Fibroblast of skin of abdomen (primary cell): ENCODE measurements at places on chromosomes 11 and 22.
A peak's percentile ranks its signal among the peaks of the same experiment; 100 is the strongest.

DNA sequence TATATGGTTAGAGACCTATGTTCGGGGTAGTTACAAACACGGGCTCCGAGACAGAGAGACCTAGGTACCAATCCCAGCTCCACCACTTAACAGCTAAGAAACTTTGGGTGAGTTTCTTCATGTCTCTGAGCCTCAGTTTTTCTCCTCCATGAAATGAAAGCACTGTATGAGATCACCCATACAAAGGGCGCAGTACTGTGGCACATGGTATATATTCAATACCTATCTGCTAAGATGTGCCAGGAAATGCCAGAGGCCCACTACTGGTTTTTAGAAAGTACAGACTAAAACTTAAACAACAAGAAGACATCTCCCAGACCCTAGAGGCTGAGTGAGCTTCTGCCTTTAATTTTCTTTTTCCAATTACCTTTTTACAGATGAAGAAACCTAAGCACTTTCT, 69.5 kb downstream of the SLC1A2 start:
- no peak for DNase-seq

DNA sequence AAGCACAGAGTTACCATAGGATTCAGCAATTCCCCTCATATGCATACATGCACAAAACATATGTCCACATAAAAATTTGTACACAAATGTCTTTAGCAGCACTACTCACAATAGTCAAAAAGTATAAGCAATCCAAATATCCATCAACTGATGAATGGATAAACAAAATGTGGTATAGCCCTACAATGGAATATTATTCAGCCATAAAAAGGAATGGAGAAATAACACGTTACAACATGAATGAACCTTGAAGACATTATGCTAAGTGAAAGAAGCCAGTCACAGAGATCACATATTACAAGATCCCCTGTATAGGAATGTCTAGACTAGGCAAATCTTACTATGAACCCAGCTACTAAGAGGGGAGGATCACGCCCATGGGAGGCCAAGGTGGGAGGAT, 7.2 kb downstream of the PRR14L start:
- DNase-seq, result no peak

DNA sequence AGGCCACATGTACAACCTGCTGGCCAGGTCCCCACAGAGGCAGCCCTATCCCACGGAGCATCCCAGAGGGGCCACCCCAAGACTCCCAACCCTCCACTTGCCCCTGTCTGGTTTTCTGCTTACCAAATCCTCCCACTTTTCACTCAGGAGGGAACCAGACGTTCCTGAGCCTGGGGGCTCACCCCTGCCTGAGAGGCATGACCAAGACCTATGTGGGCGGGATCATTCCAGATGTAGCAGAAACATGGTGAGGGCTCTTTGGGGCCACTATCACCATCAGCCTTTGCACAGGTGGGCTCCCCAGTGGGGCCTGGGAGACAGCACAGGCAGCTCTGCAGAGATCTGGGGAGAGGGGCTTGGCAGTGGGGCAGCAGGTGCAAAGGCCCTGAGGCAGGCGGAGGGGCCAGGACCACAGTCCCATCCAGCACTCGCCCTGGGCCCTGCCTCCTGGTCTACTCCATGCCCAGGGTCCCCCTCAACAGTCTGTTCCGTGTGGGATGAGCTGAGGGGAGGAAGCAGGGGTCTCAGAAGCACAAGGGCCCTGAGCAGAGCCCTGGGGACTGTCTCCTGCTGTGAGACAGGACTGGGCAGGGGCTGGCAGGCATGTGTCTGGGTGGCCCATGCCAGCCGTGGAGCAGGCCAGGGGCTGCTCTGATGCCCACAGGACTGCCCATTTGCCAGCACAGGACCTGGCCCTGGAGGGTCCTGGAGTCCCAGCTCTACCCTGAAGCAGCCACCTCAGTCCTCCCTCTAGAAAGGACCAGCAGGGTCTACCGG, 9.4 kb downstream of the PIM3 start:
- DNase-seq, result no peak

DNA sequence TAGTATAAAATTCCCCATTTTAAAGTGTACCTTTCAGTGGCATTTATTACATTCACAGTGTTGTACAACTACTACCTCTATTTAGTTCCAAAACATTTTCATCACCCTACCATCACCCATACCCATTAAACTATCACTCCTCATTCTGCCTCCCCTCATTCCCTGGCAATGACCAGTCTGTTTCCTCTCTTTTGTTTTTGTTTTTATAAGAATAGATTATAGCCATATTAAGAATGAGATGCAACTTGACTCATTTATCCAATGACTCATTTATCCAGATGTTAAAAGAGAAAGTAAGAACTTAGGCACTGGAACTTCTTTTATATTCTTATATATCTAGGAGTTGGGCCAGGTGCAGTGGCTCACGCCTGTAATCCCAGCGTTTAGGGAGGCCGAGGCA, 156.3 kb downstream of the FAT3 start:
- peak; percentile 79 for DNase-seq

DNA sequence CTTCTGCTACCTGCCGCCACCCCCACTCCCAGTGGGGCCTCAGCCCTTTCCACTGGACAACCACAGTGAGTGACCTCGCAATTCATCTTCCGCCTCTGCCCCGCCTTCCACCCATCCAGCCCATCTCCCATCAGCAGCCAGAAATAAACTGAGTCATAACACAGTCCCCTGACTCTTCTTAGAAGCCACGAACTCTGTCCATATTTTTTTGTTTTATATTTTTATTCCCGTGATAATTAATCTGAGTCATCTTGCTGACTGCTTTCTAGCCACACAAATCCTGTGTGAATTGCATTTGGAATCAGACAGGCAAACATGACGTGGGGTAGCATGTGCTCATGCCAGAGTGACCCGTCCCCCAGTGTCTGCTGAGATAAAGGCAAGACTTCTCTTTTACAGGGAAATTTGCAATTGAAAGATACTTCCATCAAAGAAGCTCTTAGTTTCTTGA, 7.0 kb downstream of the FADD start:
- peak; percentile 61 for DNase-seq

DNA sequence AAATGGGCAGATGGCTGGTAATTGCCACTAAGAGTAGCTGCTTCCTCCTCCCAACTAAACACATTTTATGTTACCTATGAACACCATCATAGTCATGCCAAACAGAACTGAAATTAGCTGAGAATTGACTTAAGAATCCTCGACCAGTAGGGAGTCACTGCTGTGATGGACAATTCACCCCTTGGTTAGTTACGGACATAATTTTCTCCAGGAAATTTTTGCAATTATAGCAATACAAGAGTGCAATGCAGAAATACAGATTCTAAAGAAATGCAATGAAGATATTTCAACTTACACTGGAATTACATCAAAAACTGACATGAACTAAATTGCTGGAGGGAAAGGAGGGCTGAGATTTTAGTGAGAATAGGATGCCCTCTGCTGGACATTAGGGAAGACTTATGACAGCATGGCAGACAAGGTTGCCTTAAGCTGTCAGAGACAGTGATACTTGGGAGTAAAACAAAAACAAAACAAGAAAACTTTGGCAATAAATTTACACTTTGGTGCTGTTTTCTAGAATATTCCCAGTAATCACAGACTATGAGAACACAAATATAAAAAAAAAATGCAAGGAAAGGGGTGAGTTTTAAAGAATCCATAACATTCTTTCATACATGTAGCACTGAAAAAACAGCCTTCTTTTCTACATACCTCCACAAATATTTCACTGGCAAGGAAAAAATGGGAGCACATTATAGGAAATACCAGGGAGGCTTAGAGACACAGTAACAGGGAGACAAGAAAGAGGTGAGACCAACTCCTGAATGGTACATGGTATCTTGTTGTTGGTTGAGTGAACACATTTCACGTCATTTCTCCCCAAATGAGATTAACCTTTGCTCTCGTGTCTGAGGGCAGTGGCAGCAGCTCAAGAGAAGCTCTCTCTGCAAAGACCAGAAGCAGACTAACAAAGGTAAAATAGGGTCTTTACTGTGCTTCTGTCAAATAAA, 11.2 kb upstream of the PPP2R1B start:
- peak; percentile 77 for DNase-seq

- DNase-seq, result no peak
Measured at GRCh38 chr11:18012122-18012905, 533 bp downstream of the SERGEF start.

- DNase-seq, result peak; percentile 95
Measured at GRCh38 chr22:44698531-44699421, 3.2 kb upstream of the PRR5 start.

DNA sequence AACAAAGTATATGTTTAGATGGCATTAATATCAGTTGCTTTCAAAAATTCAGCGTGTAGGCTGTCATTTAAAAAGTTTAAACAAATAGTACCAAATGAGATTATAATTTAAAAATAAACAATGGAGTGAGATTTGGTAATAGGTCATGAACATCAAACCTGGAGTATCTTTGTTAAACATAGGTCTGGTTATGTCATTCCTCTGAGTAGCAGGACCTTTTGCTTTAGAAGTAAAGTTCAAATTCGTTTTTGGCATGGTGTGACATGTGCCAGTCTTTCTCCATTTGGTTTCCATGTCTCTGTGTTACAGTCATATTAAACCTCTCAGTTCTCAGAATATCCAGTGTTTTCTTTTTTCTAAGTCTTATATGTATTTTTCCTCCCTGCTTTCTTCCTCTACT, 242.4 kb downstream of the TMEM135 start:
- DNase-seq, result no peak

- no peak for DNase-seq
Measured at GRCh38 chr11:69159150-69159852, 3.6 kb downstream of the SMIM38 start.

GRCh38 chr22:24529898-24530297, 25.0 kb downstream of the GUCD1 start:
- DNase-seq, result no peak

DNA sequence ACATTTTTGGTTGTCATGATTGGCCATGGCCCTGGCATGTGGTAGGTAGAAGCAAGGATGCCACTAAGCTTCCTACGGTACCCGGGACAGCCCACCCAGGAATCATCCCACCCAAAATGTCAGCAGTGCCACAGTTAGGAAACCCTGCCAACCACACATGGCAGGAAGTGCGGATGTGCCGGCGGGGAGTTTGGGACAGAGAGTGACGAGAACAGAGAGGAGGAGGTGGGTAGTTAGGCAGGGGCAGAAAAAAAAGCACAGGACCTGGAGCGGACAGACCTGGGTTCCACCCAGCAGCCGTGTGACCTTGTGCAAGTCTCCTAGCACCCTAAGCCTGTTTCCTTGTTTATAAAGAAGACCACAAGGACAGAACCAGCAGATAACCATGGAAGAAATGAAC, 3.3 kb downstream of the SPI1 start:
- no peak for DNase-seq

GRCh38 chr11:66429983-66430602, 8.6 kb downstream of the MRPL11 start:
- DNase-seq, result peak; percentile 65

DNA sequence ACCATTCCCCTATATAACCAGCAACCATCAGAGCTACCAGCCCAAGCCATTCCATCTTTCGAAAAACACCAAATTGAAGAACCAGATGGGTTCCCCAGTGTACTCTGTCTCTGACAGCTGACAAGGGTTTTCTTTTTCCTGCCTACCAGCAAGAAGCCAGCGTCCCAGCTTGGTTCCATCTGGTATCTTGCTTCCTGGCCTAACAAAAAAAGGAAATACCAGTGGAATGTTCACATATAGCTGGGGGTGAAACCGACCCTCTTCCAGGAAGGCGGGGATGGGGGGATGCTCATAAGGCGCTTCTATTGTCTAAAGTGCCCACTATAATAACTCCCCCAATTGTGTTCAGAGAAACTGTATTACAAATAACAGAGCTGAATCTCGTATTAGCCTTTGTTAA, 172.3 kb downstream of the LDLRAD3 start:
- DNase-seq, result no peak

DNA sequence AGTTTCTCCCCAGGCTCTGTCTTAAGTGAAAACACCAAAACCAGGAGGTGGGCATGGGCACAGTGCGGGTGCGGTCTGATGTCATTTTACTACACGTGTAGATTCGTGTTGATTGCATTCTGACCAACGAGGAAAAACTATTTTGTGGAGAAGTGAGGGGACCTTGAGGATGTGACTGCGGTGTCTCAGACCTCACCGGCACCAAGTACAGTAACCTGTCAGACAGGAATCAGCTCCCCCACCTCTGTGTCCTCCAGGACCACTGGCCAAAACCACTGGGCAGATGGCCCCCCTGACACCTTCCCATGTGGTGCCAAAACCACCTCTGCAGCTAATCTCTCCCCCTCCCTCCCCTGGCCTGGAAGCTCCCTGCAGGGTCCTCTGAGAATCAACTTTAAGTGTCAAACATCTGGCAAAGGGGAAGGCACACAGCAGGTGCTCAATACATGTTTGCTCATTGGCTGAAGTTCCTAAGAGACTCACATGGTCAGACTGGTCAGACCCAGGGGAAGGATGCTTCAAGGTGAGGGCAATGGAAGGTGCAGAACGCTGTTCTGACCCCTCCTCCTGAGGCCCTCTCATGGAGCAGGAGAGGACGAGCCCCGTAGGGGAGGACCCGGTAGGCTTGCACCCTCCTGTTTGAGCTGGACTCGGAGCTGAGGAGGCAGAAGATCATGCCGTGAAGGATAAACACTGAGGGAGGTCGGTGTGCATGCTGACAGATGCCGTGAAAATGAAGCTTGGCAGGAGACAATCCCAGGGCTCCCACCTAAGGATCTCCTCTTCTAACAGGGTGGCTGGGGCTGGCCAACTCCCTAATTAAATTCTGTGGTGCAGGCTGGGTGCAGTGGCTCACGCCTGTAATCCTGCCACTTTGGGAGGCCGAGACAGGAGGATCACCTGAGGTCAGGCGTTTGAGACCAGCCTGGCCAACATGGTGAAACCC, 129.9 kb downstream of the MPPED1 start:
- DNase-seq, result no peak

DNA sequence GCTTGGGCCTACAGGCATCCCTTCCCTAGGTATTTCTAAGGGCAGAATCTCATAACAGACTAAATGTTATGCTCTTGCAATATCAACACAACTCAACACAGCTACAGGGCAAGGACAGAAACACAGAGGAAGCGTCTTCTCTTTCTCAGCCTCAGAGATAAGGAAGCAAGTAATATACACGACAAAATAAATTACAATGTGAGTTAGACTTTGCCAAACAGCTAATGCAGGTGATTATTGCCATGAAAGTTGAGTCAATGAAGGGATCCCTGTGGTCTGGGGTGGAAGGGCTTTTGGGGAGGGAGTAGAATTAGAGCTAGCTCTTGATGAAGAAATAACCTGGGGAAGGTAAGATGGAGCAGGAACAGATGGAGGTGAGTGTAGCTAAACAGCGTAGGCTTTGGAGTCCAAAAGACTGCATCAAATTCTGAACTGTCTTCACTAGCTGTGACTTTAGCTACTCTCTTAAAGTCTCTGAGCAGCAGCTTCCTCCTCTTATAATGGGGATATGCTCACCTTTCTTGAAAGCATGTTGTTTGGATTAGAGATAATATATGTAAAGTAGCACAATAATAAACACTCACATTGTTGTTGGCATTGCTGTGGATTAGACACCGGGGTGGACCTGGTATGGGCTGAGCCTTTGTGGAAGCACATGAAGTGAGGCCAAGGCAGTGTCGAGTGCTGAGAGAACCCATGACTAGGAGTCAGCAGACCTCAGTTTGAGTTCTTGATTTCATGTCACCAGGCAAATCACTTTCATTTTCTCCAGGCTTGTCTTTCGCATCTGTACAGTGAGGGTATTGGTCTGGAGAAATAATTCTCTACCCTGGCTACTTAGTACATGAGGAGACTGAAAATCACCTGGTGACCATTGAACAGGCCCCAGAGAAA, 41.0 kb upstream of the AQP11 start:
- no peak for DNase-seq
